NB4 (cell line): ENCODE measurements at places on chromosomes 11 and 22.

- no peak for DNase-seq
Observed at GRCh38 chr22:42664976-42665831, 16.0 kb upstream of the CYB5R3 start.

GRCh38 chr22:32401486-32401885, 10.6 kb downstream of the RTCB start:
- no peak for DNase-seq

DNA sequence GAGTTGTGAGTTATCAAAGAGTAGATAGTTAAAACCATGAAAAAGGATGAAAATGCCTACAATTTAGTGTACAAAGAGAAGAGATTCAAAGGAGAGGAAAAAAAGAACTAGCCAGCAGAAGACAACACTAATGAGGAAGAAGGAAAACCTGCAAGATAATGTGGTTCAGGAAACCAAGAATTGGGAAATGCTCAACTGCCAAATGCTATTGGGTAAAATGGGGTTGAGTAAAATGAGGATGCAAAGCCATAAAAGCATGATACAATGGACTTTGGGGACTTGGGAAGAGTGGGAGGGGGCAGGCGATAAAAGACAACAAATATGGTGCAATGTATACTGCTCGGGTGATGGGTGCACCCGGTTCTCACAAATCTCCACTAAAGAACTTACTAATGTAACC, 7.6 kb upstream of the OR52K2 start:
- peak; percentile 90 for DNase-seq

DNA sequence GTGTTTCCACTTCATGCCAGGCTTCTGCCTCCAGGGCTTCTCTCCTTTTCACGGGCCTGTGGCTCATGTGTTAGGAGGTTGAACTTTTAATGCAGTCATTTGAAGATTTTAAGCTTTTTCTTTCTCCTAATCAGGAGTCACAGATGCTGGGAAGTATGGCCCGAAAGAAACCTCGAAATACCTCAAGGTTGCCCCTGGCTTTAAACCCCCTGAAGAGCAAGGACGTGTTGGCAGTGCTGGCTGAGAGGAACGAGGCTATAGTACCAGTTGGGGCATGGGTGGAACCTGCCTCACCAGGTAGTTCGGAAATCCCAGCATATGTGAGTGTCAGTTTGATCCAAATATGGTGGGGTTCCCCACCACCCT, 571 bp downstream of the CCDC15 start:
- DNase-seq, result peak; percentile 23

- DNase-seq, result no peak
Observed at GRCh38 chr11:133840479-133840941, 4.8 kb downstream of the SPATA19 start.

GRCh38 chr11:95892892-95893570, 30.9 kb downstream of the MTMR2 start:
- no peak for DNase-seq
